ENCODE measurements at places on chromosomes 4 and X.
A peak's percentile ranks its signal among the peaks of the same experiment; 100 is the strongest.

DNA sequence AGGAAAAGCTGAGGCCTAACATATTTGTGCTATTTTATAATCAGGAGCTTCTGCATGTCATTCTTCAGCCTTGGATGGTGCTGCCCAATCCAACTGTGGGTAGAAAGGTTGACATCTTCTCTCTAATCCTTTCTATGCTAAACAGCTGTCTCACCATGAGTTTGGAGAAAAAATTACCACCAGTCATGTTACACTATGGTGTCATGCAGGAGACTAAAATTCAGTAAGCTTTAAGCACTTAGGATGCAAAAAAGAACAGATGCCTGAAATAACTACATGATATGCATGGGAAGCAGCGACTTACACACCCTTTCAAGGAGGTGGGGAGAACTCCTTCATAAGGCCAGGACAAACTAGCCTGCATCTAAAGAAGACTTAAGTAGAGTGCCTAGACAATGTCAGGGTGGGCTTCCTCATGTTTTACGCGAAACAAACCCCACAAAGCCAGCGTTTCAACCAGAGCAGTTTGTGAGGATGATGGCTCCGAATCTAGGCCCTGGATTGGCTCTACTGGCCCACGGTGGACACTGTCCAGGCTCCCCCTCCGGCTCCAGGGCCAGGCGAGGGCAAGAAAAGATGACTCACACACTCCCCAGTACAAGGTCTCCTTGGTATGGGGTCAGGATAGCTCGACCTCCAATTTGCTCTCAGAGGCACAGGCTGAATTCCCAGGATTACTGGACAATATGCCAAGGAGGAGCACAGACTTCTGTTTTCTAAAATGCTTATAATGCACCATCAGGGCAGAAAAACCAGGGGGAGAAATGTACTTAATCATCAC, 45.1 kb downstream of the STX18 start:
- DNase-seq = no peak

GRCh38 chr4:132330994-132331393, 818.1 kb upstream of the PCDH10 start:
- no peak for DNase-seq

GRCh38 chr4:48290146-48290772, 20.6 kb upstream of the TEC start:
- no peak for DNase-seq

GRCh38 chr4:126513596-126513995, 1119.2 kb upstream of the INTU start:
- DNase-seq = no peak

GRCh38 chr4:110085131-110085530, 113.3 kb downstream of the ELOVL6 start:
- peak; percentile 63 for DNase-seq

GRCh38 chrX:129360175-129360574, 163.1 kb downstream of the SMARCA1 start:
- DNase-seq = peak; percentile 50

DNA sequence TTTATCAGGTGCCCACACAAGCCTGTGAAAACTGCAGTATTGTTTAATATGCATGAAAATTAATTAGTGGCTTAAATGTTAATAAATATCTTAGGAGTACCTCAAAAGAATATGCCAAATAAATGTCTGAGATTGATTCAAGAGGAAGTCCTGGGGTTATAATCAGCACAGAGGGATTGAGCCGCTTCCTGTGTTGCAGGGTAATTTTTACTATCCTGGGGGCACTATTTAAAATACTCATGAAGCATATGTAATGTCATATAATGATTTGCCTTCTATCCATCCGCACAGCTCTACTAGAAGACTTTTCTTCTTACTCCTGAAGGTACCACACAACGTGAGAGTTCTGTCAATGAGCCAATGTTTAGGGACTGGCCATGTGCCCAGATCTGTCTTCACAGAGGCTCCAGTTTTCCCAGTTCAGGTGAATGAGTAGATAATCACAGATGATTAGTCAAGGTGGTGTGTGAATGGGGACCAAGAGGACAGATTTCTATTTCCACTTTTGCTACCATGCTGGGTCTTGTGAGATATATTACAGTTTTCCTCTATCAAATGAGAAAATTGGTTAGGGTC, 233.3 kb downstream of the USP46 start:
- DNase-seq = no peak

- DNase-seq = peak; percentile 50
These were observed 150.1 kb downstream of the HNRNPD start for GRCh38 chr4:82223715-82224114.

- DNase-seq = no peak
These were observed 121.2 kb upstream of the STX18 start for GRCh38 chr4:4663028-4663427.

- peak; percentile 30 for DNase-seq
These were observed 46.1 kb downstream of the HTRA3 start for GRCh38 chr4:8315435-8316250.

DNA sequence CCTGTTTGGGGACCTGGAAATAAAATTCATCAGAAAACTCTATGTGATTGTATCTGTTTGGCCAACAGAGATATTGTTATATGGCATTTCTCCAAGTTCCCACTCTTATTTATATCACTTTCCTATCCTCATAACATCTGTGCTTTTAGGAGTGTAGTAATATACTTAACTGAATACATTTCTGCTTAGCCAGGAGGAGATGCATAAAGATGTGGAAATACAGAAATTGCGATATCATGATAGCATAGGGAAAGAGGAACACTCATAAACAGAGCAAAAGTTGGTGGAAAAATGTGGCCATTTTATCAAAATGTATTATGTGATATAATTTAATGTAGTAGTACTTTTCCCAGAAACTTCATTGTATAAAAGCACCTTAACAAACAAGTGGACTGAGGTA, 46.1 kb upstream of the TSPAN7 start:
- no peak for DNase-seq

DNA sequence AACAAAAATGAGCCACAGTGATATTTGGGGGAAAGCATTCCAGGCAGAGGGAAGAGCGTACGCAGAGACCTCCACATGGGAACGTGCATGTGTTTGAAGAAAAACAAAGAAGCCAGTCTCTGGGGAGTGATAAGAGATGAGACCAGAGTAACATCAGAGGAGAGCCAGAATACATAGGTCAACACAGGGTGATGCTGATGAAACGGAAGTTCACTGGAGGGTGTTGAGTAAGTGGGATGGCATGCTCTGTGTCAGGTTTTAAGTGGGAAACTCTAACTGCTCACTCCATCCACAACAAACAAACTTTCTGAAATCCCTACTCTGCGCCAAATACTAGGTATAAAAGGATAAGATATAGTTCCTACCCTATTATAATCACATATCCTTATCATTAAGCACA, 110.0 kb downstream of the ARHGAP6 start:
- DNase-seq = no peak

- DNase-seq = no peak
These were observed 13.4 kb downstream of the P2RY10 start for GRCh38 chrX:78958419-78959116.

DNA sequence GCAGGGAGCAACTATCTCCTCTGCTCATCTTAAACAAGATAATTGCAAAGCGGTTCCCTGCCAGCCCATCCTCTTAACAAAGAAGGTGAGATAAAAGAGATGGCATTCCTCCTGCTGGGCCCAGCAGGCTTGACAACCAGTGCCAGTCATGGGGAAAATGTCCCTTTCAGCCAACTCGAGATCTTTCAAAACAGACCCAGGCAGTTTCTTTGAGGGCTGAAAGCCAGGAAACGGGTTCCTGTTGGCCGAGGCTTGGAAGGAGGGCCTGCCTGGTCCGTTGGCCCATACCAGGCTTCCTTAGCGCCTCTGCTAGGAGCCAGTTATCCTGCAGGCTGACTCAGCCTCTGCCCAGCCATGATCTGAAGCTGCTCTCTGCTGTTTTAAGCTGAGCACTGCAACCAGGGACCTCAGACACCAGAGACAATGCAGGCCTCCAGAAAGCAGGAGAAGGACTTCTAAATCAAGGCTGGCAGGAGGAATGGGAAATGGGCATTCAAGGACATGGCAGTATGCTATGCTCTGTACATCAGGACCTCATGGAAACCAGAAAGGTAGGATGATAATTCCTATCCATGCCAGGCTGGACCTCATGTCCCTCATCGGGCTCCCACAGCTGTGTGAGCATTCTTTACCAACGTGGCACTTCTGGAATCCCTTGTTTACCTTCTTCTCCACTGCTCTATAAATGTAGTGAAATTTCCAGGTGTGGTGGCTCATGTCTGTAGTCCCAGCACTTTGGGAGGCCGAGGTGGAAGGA, 42.4 kb upstream of the SLC2A9 start:
- DNase-seq = no peak

All from DND-41 (cell line).